ENCODE measurements at places on chromosomes 12 and 14. TPM values are rescaled to one million over a fixed set of nuclear protein-coding genes. Genes with fewer than 3 reads are reported as not detected.
A peak's percentile ranks its signal among the peaks of the same experiment; 100 is the strongest.

DNA sequence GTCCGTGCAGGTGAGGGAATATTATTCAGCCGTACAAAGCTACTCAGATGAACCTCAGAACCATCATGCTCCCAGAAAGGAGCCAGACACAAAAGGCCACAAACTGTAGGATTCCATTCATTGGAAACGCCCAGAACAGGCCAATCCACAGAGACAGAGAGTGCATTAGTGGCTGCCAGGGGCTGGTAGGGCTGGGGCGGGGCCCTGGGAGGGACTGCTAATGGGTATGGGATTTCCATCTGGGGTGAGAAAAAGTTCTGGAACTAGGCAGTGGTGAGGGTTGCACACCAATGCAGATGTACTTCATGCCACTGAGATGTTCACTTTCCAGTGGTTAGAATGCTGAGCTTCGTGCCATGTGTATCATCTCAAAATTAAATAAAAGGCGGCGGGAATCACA is 101.1 kb downstream of the RFLNA start:
- H3K4me3 ChIP-seq = no peak overlapping the region
- peaks cover 7% of the 10 kb centered on the region for H3K4me1 ChIP-seq
- no peaks in the 10 kb centered on the region for H3K36me3 ChIP-seq
- no peak for DNase-seq
- H3K27ac ChIP-seq = peak overlapping the region; percentile 75

GRCh38 chr14:52918486-52918885 is 32.4 kb downstream of the FERMT2 start:
- peaks cover 20% of the 10 kb centered on the region for H3K36me3 ChIP-seq
- DNase-seq = no peak
- H3K27me3 ChIP-seq = no peaks in the 10 kb centered on the region
- H3K4me3 ChIP-seq = no peak overlapping the region
- no peak overlapping the region for H3K27ac ChIP-seq

GRCh38 chr14:51176839-51177238 is 63.2 kb upstream of the TMX1 start:
- H3K27me3 ChIP-seq = no peaks in the 10 kb centered on the region
- H3K27ac ChIP-seq = no peak overlapping the region
- no peak for DNase-seq
- H3K36me3 ChIP-seq = no peaks in the 10 kb centered on the region
- peaks cover 5% of the 10 kb centered on the region for H3K4me1 ChIP-seq

GRCh38 chr14:90442388-90442787 is 45.6 kb downstream of the CALM1 start:
- no peak overlapping the region for H3K4me3 ChIP-seq
- H3K27ac ChIP-seq = no peak overlapping the region
- no peaks in the 10 kb centered on the region for H3K36me3 ChIP-seq
- H3K27me3 ChIP-seq = no peaks in the 10 kb centered on the region
- no peaks in the 10 kb centered on the region for H3K4me1 ChIP-seq

DNA sequence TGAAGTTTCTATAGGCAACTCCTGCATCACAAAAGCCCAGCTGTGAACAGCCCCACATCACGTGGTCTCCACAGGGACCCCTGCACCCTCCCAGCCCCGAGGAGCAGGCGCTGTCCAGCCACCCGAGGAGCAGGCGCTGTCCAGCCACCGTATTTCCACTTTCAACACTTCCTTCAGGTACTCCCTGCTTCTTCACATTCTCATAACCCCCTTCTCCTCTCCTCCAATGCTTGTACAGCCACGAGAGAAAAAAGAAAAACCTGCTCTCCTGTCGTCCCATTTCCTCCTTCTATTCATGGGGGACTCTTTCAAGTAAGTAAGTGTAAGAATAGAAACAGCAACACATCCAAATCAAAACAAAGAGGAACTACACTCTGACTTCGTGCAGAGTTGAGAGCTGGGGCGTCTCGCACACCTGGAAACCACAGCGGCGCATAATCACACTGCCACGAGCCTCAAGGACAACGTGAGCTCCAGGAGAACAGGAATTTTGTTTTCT is 11.9 kb downstream of the CDC42BPB start:
- H3K4me3 ChIP-seq = no peak overlapping the region
- no peak for DNase-seq
- no peaks in the 10 kb centered on the region for H3K4me1 ChIP-seq
- H3K27ac ChIP-seq = no peak overlapping the region
- no peaks in the 10 kb centered on the region for H3K36me3 ChIP-seq
- H3K27me3 ChIP-seq = no peaks in the 10 kb centered on the region

DNA sequence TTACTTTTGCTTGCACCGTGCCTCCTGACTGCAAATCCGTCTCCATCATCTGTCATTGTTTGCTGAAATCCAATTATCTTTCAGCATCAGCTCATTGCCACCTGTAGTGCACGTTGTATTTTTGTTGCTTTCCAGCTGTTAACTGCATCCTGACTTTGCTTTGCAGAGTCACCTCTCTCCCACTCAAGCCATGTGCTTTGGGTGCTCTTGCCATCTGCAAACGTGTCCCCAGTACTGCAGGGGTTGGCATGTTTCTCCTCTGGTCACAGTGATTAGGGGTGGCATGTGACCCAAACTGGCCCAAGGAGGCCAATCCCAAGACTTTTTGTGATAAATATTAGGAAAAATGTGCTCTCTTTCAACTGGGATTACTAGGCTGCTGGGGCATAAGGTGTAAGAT is 10.5 kb upstream of the TMED2 start:
- no peak overlapping the region for H3K4me3 ChIP-seq
- peaks cover 5% of the 10 kb centered on the region for H3K36me3 ChIP-seq
- no peaks in the 10 kb centered on the region for H3K4me1 ChIP-seq
- no peak overlapping the region for H3K27ac ChIP-seq
- no peaks in the 10 kb centered on the region for H3K27me3 ChIP-seq

- DNase-seq = no peak
- peak overlapping the region; percentile 72 for H3K27ac ChIP-seq
- peak overlapping the region; percentile 96 for H3K4me3 ChIP-seq
- peaks cover 10% of the 10 kb centered on the region for H3K36me3 ChIP-seq
Measured at GRCh38 chr12:109999649-109999971, 380 bp downstream of the ANKRD13A start.

- no peak for DNase-seq
- no peaks in the 10 kb centered on the region for H3K4me1 ChIP-seq
- H3K36me3 ChIP-seq = no peaks in the 10 kb centered on the region
- no peak overlapping the region for H3K27ac ChIP-seq
- H3K4me3 ChIP-seq = no peak overlapping the region
Measured at GRCh38 chr12:82810568-82810967, 123.9 kb downstream of the TMTC2 start.

GRCh38 chr12:24510581-24511125 is 438.2 kb downstream of the BCAT1 start:
- DNase-seq = no peak
- no peak overlapping the region for H3K4me3 ChIP-seq
- H3K27ac ChIP-seq = no peak overlapping the region
- no peaks in the 10 kb centered on the region for H3K27me3 ChIP-seq
- H3K4me1 ChIP-seq = no peaks in the 10 kb centered on the region

- no peaks in the 10 kb centered on the region for H3K27me3 ChIP-seq
- H3K36me3 ChIP-seq = no peaks in the 10 kb centered on the region
- no peak overlapping the region for H3K4me3 ChIP-seq
- H3K27ac ChIP-seq = no peak overlapping the region
Measured at GRCh38 chr14:100022772-100023451, 42.3 kb upstream of the EVL start.

The REP15 gene
- total RNA-seq = not detected

The CLEC1A gene
- 8.8 TPM for total RNA-seq

The C12orf56 gene
- total RNA-seq = 11.6 TPM

The GLI1 gene
- total RNA-seq = 28.6 TPM
